ENCODE measurements at places on chromosomes 12 and 14.

DNA sequence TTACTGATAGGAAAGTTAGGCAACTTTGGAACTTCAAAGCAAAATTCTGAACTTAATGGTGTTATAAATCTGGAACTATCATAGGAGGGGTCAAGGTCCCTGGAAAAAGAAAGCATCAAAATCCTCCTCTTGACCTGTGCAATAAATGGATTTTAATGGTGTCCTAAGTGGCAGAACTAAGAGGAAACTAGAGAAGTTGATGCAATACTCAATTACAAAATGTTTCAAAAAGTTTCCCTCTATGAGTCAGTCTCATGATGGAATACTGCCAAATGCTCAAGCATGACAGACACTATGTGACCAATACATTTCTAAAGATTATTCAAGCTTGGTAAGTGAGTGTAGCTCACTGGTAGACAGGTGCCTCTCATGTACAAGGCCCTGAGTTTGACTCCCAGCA lies 47.7 kb upstream of the ERGIC2 start:
- peak; percentile 75 for DNase-seq

- DNase-seq, result no peak
These were observed 16.9 kb upstream of the DUSP6 start for GRCh38 chr12:89369166-89369565.

DNA sequence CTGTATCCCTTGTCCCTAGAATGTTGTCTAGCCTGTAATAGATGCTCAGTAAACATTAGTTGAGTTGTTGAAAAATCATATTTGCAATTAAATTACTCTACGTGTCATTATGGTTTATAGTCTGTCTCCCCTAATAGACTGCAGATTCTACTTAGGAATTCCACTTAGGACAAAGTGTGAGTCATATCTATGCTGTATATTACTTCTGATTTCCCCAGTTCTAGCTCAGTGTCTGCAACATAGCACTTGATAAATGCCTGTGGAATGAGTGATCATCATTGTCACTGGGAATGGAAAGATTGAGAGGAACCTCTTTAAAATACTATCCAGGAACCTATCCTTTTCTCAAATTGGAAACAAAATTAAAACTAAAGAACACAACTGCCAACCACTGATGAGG lies 99.3 kb downstream of the TBX5 start:
- peak; percentile 94 for DNase-seq

DNA sequence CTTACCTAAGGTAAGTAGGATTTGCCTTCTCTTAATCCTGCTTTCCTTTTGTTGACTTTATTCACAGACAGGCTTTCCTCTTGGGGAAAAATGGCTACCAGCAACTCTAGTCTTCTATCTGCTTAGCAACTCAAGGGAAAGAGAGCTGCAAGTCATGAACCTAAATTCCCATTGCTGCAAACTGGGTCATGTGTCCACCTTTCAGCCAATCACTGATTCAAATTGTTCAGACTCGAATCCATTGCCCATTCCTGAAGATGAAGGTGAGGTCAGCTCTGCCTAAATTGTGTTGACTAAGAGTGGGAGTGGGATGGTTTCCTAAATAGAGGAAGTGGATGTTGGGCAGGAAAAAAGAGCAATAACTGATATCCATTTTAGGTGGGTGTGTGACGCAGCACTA lies 7.7 kb downstream of the FBXW8 start:
- DNase-seq, result no peak

GRCh38 chr14:75753696-75754095 lies 92.7 kb downstream of the TTLL5 start:
- no peak for DNase-seq

DNA sequence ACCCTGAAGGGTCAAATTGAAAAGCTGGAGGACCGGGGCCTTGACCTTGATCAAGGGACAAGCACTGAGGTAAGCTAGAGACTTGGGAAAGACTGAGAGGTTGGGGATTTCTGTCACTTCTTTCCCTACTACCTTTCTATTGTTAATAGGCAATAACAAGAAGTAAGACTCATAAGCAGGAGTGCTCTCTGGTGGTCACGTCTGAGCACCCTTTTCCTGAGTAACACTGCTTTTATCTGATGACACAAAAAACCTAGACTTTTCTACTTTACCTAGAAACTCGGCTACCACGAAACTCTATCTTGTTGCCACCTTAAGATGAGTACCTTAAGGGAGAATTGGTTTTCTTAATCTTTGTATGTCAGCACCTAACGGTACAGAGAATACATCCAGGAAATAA lies 35.5 kb upstream of the PPFIBP1 start:
- DNase-seq, result no peak

DNA sequence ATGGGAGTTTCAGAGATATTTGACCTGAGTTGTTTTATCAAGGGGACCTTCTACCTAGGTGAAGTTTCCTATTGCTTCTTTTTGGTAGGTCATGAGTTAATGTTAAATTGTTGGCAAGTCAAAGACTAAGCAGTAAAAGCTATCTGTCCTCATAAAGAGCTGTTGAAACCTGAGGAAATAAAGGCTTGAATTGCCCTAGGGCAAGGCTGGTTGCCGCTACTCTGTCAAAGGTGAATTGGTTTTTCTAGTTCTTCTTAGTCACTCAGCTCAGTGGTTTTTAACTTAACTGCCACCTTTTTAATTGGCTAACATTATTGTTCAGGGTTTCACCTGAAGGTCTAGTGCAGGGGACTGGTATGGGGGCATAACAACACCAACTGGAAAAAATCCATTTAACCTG lies 441.6 kb upstream of the FBXO33 start:
- no peak for DNase-seq

- DNase-seq, result no peak
These were observed 34.4 kb downstream of the TMEM116 start for GRCh38 chr12:111978545-111978944.

- DNase-seq, result peak; percentile 16
These were observed 195.5 kb downstream of the EGLN3 start for GRCh38 chr14:33755358-33755757.

DNA sequence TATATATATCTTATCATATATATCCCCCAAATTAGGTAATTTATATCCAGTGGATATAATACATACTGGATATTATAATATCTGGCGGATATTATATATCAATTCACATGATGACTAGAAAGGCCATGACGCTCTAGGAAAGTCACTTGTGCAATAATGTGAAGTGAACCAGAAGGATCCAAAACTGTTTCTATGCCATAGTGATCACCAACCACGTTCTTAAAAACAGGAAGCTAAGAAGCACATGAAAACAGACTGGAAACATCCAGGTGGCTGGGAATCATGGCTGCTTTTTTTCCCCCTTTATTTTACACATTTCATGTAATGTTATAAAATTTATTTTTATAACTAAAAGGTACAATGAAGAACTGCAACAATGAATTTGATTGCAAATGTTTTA lies 1.4 kb downstream of the GUCY2C start:
- no peak for DNase-seq

- no peak for DNase-seq
These were observed 32.9 kb upstream of the EEA1 start for GRCh38 chr12:92961949-92962348.

DNA sequence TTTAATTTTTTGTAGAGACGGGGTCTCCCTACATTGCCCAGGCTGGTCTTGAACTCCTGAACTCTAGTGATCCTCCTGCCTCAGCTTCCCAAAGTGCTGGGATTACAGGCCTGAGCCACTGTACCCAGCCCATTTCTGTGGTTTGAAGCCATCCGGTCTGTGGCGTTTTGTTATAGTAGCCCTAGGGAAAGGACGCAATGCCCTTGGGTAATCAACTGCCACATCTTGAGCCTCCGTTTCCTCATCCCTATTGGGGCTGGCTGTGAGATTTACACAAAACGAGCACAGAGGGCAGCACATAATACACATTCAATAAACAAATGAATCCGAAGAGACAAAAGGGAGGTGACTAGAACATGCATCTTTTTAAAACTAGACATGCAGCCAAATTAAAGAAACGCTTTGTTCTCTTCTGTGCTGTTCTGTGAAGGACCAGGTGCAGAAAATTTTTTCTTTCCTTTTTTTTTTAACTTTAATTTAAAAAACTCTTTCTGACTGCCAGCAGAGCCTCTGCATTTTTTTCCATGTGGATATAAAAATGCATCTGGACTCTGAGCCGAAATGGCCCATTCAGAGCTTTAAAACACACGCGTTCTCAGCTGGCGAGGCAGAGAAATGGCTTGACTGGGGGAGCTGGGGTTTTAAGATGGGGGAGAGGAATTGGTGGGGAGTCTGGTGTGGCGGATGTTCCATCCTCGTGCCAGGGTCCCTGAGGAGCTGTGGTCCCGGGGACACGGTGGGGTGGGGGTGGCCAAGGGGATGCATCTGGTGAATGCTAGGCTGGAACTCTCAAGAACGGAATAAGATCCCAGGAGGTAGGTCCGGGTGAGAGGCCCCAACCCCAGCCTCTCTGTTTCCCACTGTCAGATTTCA lies 119.0 kb downstream of the RBM19 start:
- no peak for DNase-seq

GRCh38 chr12:10617863-10618262 lies 4.5 kb upstream of the MAGOHB start:
- peak; percentile 15 for DNase-seq

GRCh38 chr14:90644882-90645281 lies 171.3 kb downstream of the TTC7B start:
- peak; percentile 71 for DNase-seq

DNA sequence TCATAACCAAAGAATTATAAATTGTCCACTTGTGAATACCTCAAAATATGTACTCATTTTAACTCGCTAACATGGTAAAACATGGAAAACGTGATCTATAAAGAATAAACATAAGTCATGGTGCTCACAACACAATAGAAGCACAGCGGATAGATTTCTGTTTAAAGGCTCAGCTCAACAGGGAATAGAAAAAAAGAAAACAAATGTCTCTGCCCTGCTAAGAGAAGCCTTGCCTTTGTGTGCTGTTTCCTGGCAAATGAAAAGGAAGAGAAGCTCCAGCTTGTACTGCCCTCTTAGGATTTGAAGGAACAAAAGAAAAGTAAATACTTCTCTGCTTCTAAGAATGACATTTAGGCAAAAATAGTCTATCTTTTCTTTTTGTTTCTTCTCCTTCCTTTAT lies 121.0 kb upstream of the KRR1 start:
- no peak for DNase-seq

- no peak for DNase-seq
These were observed 144.5 kb upstream of the DYRK2 start for GRCh38 chr12:67504026-67504425.

DNA sequence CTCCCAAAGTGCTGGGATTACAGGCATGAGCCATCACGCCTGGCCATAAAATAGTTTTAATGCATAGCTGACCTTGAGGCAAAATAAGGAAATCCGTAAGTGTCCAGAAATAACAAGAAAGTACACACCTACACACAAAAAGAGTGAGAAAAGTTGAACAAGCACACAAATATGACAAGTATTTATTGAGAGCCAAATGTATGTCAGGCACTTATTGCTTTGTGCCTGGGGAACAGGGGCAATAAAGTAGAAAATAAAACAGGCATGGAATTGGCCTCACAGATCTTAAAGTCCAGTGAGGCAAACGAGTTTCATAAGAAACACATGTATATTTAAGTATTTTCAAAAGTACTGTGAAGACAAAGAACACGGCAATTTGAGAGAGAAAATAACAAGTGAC lies 103.7 kb downstream of the ERGIC2 start:
- DNase-seq, result no peak

- DNase-seq, result peak; percentile 64
These were observed 1.1 kb downstream of the AJUBA start for GRCh38 chr14:22981090-22981875.

Data from GM23248 (cell line).